ENCODE measurements at places on chromosomes 3 and 15. TPM values are rescaled to one million over a fixed set of nuclear protein-coding genes. Genes with fewer than 3 reads are reported as not detected.
A peak's percentile ranks its signal among the peaks of the same experiment; 100 is the strongest.

DNA sequence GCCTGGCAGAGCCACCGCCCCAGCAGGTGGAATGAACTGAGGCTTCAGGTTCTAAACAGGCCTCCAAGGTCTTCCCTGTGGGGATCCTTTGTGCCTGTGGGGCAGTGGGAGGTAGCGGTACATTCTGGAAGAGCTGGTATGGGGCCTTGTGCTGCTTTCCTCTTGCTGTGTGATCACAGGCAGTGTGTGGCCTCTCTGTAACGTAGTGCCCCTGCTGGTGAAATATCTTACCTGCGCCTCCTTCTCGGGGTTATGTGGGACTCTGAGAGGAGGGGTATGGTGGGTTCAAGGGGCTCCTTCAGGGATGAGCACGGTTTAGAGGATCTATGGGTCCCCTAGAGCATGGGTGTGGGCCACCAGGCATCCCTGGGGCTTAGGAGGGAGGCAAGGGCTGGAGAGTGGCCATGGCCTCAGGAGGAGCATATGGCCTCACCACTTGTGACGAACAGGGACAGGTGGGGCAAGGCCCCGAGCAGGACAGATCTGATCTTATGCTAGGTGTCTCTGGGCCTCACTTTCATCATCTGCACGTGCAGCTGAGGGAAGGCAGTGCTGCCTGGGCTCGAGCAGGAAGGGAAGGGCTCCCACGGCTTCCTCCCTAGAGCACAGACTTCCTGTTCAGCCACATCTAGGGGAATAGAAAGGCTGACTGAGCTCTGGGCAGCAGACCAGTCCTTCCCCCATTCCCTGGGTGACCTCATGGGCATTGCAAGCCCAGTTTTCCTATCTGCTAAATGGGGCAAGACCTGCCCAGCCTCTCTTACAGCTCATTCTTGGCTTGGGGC is 1.9 kb upstream of the ALS2CL start:
- DNase-seq: no peak

DNA sequence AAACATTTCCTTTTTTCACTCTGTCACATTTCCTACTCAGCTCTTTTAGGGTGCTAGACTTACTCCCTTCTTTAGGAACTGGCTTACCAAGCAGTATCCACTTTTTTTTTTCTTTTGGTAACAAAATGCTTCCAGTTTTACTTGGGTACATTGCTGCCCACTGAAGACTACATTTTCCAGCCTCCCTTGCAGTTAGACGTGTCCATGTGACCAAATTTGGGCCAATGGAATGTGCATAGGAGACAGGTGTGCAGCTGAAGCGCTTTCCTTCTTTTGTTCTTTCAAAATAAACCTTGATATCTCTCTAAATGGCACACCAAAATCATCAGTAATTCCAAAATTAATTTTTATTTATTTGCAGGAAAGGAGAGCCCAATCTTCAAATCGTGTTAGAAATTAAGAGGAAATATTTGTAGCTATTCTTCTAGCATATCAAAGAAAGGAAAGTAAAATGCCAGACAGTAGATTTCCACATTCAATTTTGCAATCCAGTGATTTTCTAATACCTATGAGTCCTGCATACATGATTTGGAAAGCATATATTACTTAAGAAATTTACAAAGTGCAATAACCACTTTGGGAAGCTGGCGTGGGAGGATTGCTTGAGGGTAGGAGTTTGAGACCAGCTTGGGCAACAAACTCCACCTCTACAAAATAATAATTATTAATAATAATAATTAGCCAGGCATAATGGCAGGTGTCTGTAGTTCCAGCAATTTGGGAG is 422.0 kb upstream of the FRG2C start:
- no peak for DNase-seq

DNA sequence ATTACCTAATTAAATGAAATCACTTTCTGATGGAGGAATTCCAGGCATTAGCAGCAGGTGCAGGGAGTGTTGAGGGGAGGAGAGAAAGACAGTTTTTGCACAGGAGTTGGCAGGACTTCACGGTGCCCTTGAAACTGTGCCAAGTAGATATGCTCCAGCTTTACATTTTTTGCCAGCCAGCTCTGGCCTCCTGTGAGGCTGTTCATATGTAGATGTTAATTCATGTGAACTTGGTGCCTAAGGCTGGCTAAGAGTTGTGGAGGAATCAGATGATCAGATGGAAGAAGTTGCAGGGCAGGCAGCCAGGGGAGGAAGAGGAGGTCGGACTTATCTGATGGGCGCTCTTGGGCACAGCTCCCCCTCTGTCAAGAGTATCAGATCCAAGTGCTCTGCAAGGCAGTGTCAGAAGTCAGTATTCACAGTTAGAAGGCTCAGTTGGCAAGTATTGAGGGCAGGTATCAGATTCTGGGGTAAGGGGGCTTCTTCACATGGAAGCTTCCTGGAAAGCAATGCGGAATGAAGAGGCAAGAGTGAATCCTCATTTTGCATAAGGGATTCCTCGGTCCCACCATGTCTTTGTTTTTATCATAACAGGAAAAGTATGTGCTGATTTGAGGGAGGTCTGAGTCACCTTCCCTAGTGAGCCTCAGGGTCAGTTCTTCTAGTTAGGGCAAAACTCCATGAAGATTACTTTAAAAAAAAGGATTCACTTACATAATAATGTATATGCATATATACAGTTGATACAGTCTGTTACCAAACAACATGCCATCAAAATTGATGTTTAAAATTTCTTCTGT is 172.6 kb upstream of the UMPS start:
- DNase-seq: peak; percentile 75

- DNase-seq: peak; percentile 86
Observed at GRCh38 chr3:101936419-101937356, 87.4 kb downstream of the NFKBIZ start.

GRCh38 chr3:78799681-78800080 is 968.1 kb downstream of the ROBO1 start:
- DNase-seq: no peak

- no peak for DNase-seq
Observed at GRCh38 chr3:169350228-169350627, 313.3 kb downstream of the MECOM start.

DNA sequence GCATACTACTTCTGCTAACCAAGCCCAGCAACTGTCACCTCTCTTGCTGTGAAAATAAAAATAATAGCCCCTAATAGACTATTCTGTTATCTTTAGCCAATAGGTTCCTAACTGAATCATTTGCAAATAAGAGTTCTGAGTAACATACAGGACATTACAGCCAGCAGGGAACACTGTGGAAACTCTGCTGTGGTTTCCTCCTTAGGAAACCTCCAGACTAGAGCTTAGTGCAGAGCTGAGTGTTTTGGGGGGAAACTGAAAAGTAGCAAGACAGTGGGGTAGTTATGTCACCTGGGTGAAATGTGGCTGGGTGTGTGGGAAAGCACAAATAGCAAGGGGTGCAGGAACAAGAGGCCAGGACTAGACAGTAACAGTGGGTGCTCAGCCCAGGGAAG is 32.4 kb downstream of the DZIP1L start:
- peak; percentile 27 for DNase-seq

DNA sequence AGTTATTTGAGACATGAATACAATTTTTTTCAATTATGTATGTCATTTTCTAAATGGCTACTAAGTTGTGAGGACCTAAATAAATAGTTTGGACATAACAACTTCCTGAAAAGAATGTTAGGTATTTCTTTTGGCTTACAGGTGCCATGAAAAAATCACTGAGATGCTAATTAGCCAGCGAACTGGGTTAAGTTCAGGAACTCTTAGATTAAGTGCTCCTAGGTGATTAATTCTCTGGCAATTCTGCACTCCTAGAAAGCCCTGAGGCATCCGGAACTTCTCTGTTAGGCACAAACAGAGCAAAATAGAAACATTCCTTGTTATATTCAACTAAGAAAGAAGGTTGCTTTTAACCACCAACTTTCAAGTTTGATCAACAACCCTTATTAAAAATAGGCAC is 192.3 kb downstream of the STAG1 start:
- DNase-seq: no peak

GRCh38 chr15:80423215-80423614 is 19.0 kb downstream of the ARNT2 start:
- DNase-seq: peak; percentile 11

VIPR1 gene
- 31.7 TPM for total RNA-seq

- DNase-seq: no peak
Observed at GRCh38 chr15:69272139-69272538, 26.6 kb upstream of the PAQR5 start.

GRCh38 chr3:195180490-195181112 is 90.4 kb downstream of the XXYLT1 start:
- no peak for DNase-seq

- no peak for DNase-seq
Observed at GRCh38 chr3:143332026-143332425, 212.5 kb downstream of the CHST2 start.

DNA sequence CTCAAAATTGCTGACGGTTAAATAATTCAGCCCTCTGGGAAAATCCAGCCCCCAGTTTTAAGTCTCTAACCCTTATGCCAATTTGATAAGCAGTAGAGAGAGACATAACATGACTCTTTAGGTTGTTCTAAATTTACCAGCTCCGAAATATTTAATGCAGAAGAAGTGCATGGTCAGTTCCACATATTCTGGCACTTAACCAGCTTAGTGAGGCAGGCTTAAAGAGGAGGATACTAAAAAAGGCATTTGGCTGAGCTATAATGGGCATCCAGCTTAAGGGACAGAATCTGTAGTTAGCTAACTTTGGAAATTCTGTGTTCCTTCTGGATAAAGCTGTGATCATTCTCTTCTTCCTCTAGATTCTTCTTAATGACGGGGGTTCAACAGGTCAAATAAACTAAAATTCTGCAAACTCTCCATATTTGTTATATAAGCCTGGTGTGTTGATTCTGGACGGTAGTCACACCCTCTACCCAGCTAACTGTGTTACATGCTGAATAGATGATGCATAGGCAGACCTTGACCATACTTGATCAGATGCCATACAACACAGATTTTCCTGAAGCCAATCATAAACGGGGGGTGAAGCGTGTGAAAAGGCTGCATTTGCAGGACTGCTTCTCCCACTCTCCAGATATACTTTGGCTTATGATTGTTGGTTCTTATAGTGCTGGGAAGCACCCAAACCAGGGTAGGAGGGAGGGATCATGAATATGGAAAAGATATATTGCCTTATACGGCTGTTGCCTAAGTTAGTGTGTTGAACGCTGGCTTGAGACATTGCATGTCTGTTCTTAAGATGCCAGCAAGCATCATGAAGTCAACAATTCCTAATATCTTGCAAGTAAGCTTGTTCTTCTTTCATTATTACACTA is 118.4 kb downstream of the FGF12 start:
- DNase-seq: no peak

- no peak for DNase-seq
Observed at GRCh38 chr15:94008104-94009074, 223.0 kb upstream of the MCTP2 start.

GRCh38 chr3:114205541-114205940 is 26.7 kb upstream of the DRD3 start:
- DNase-seq: no peak

DNA sequence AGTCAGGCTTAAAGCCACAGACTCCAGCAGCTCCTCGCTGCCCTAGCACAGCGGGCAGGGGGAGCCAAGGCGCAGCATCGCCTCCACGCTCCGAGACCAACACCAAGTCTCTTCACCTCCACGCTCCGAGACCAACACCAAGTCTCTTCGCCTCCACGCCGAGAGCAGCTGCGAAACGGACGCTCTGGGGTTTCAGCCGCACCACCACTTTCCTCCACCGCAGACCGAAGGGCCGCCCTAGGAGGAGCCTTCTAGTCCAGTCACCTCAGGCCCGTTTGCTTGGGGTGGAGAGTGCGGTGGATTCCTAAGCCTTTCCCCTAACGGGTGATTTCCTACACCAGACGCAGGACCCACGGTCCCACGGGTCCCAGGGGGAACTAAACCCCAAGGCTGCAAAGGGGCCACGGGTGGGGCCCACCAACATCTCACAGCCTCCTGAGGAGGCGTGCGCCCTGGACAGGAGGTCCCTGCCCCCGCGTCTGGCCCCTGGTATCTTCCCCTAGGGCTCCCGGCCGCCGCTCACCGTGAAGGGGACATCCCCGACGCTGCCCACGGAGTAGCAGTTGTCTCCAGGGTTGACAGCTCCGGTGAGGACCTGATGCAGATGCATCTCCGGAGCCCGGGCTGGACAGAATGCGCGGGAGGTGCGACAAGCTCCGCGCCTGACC is 501 bp downstream of the DMXL2 start:
- peak; percentile 82 for DNase-seq

PLA2G4D gene
- not detected for total RNA-seq

GRCh38 chr3:100776746-100777145 is 67.5 kb downstream of the TFG start:
- no peak for DNase-seq

DNA sequence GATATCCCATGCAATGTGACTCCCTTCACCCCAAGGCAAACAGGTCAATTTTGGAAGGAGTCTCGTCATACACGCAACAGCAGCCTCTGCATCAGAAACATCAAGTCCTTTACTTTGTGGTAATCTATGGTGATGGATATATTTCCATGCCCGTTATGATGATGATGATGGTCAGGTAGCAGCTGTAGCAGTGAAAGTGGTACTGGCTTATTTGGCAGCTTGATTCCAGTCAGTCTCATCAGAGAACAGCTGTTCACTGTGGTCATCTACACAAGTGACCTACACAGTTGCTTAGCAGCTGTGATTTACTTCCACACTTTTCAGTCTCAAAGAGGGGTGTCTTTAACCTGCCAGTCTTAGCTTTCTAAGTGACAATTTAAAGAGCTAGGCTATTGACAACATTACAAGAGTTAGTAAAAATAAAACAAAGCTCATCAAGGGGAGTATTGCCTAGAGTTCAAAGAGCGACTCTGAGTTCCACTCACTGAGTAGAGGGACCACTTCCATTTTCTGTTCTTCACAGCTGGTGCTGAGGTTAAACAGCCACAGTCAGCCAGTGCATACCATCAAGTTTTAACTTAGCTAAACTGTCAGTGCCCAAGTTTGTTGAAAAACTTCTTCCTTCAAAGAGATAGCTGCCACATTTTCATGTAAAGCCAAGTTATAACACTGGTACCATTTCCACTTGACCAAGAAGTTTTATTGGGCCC is 587.4 kb upstream of the KCNMB2 start:
- no peak for DNase-seq

DNA sequence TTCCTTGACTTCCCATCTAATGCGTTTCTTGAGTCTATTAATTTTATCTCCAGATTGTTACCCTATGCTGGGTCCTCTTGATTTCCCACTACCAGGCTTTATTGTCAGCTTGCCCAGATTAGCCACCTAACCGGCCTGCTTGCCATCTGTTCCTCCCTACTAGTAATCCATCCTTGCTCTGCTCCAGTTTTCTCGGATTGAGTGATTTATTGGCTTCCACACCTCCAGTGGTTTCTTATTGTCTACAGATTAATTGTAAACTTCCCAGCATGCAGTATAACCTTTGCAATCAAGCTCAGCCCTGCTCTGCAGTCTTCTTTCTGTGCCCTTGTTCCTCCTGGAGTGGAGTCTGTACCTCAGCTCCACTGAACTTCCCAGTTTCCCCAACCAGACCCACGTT is 63.4 kb downstream of the ARHGEF26 start:
- no peak for DNase-seq

FANCD2OS gene
- not detected for total RNA-seq
